ENCODE measurements at places on chromosomes 6 and 20.

GRCh38 chr6:25612666-25613065 lies 39.3 kb upstream of the SCGN start:
- DNase-seq: no peak

DNA sequence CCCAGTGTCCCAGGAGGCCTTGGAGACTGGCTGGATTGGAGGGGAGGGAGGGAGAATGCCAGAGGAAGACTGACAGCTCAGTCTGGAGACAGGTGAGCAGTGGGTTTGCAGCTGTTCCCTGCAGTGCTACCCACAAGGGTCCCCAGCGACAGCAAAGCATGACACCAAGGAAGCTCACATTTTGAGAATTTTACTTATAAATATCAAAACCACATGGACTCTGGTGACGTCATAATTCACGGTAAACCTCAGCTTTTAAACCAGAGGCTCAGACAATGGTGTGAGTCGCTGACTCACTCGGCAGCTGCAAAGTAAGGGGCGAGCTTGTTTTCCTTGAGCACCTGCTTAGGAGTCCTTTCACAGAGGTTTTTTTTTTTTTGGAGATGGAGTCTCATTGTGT lies 65.2 kb downstream of the THBS2 start:
- DNase-seq: no peak

DNA sequence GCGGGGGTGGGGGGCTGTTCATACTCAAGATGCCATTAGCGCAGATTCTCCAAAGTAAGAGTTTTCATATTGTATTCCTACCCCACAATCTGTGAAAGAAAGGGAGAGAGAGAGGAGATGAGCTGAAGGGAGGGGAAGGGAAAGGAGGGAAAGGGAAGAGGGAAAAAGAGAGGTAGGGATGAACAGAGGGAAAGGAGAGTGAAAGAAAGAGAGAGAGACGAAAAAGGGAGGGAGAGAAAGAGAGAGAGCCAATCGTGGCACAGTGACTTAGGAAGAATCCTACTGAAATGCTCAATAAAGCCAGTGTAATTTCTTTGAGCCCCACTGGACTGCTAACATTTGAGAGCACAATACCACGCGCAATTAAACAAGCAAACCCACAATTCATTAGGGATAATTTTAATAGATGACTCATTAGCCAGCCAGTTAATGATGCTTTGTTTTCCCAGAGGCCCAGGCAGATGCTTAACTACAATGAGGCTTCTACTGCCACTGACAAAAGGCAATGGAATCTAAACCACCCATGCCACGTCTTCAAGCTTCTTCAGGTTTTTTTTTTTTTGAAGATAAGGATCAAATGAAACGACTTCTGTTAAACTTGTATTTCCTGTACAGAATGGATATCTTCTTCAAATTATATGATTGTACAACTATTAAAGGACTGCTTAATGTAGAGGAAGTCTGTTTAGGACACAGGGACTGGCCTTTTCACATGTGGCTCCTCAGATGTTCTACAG lies 306.8 kb downstream of the FOXC1 start:
- no peak for DNase-seq

DNA sequence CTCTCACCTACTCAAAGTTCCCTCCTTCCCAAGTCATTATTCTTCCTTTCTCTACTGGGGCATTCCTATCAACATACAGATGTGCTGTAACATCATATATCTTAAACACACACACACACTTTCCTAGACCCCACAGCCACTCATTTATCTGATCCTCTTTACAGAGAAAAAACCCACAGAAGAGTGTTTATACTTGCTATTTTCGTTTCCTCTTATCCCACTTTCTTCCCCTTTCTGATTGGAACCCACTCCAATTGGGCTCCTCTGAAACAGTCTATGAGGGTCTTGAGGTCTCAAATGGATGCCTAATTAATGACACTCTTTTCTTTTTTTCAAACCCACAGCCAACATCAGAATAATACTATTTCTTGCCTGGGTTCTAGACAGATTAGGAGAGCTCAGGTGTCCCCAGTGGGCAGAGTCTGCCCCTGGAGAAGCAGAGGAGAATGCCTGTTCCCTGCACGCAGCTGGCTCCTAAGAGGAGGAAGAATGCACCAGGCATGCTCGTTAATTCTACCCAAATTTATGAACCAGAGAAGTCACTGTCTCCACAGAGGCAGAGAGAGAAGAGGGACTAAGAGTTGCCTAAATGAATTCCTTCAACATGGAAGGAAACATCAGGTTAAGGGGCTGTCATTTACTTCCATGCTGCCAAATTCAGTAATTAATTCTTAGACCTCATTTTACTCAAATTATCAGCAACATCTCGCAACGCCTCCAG lies 65.9 kb downstream of the CRYBG1 start:
- no peak for DNase-seq

- DNase-seq: no peak
Measured at GRCh38 chr20:3894796-3895195, 5.6 kb downstream of the PANK2 start.

GRCh38 chr6:158825951-158826306 lies 6.8 kb upstream of the EZR start:
- no peak for DNase-seq

DNA sequence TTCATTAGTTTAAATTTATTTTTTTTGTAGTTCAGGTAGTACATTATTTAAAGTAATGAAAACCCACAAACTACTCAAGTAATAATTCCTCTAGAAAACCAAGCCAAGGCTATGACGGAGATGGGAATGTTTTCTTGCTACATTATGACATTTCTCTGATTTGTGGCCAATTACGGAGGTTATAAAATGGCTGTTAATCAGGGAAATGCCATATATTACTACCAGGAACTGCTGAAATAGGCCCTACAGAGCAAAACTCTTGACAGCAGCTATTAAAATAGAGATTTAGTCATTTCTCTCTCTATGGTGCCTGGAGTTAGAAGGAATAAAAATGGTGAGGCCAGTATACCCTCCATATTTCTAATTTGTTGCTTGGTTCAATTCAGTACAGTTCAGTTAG lies 280.0 kb downstream of the ARHGAP18 start:
- DNase-seq: no peak

GRCh38 chr20:51738877-51739447 lies 29.2 kb downstream of the ATP9A start:
- no peak for DNase-seq

- peak; percentile 20 for DNase-seq
Measured at GRCh38 chr20:19835533-19836222, 77.6 kb downstream of the RIN2 start.

DNA sequence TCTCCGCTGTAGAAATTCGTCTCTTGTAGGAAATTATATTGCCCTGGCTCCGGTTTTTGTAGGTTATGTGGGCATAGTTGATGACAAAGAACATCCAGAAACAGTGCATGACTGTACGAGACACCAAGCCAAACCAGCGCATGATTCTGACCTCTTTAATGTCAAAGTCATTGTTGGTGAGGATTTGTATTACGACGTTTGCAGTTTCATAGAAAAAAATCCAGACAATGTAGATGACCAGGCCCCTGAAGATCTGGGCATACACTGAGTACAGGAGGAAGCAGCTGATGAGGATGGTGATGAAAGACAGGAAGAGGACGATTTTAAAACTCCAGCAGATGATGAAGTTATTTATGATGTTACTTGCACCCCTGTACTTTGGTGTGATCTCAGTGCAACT lies 39.1 kb upstream of the TBC1D22B start:
- DNase-seq: no peak

- DNase-seq: no peak
Measured at GRCh38 chr6:150738092-150738629, 127.3 kb upstream of the MTHFD1L start.

- no peak for DNase-seq
Measured at GRCh38 chr6:43658161-43658560, 13.3 kb downstream of the RSPH9 start.

DNA sequence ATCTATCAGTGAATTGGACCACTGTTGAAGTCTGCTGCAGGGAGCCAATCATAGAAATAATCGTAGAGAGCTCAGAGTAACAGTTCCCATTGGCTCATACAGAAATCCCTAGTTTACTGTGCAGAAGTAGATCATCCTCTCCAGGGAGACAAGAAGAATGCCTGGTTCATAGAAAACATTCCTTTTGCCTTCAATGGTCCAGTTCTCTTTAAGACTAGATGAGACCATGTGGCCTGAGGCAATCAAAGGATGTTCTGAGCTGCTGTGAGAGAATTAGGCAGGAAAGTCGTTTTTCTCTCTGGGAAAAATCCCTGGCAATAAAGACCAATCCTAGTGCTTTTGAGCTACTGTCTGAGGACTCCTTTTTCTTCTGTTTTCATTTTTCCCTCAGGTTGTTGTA lies 208.4 kb downstream of the CENPW start:
- DNase-seq: no peak

- DNase-seq: no peak
Measured at GRCh38 chr6:38262026-38262425, 377.7 kb downstream of the BTBD9 start.

GRCh38 chr20:24971376-24972101 lies 21.0 kb downstream of the APMAP start:
- DNase-seq: no peak

DNA sequence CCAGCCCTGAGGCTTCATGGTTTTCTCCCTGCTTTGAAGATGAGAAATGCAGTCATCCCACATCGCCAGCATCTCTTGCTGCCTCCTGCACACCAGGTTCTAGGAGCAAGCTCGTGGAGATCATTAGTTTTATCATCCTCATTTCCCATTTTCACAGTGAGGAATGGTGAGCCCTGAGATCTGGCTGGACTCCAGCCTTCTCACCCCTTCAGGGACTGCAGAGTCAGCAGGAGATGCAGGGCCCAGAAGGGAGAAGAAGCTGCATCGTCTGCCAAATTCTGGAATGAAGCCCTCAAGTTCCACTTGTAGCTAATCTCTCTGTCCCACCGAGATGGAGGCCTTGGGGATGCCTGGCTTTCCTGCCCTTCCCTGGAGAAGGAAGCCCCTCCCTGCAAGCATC lies 216.8 kb downstream of the TAF4 start:
- no peak for DNase-seq

Data from WTC11 (cell line).